ENCODE measurements at places on chromosomes 7 and 10.

GRCh38 chr7:79430391-79430790 lies 23.1 kb downstream of the MAGI2 start:
- DNase-seq: no peak

GRCh38 chr7:41466760-41467384 lies 236.0 kb downstream of the INHBA start:
- no peak for DNase-seq

DNA sequence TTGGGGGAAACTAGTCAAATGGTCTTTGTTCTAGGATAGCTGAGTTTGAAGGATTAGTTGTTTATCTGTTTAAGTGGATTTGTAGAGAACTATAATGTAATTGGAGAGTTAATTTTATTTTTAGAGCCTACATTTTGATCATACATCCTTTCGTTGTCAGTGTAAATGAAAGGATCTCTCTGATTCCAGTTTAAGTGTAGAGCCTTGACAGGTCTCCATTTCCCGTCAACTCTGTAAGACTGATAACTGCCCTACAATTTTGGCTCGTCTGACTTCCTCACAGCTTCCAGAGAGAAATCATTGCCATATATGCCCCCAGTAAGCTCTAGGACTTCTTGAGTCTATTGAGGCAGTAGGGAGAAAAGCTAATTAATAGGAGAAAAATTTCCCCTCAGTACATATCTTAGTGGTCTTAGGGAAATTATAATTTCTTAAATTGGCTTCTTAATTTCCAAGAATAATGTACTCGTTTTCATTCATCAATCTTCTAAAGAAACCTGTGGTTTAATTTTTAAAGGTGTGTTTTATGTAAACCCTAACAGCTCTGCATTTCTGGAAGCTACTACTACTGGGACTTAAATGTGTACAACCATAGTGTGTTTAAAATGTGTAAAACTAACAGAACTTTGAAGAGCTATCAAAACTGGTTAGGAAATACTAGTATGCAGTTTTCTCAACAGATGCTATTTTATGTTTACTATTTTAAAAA lies 3.8 kb downstream of the KMT2E start:
- DNase-seq: no peak

GRCh38 chr7:52119537-52119936 lies 802.9 kb upstream of the COBL start:
- DNase-seq: no peak

GRCh38 chr10:91653219-91653870 lies 20.5 kb upstream of the PPP1R3C start:
- DNase-seq: no peak

DNA sequence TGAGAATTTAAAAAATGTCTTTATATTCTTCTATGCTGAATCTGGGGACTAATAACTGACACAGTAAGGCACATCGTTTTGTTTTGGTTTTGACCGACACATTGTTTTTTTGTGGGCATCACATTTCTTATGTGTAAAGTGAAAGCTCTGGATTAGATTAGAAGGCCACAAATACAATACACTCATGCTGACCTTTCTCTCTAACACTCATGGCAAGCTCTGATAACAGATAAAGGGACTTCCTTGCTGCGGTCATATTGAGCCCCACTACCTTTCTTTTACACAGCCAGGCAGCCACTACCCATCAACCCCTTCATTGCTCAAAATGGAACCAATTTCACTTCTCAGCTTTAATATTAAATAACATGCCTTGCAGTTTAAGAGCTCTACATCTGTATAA lies 26.0 kb downstream of the PPP1R3A start:
- DNase-seq: no peak

Data from KG1 (cell line).